ENCODE measurements at places on chromosomes 12 and 14.

DNA sequence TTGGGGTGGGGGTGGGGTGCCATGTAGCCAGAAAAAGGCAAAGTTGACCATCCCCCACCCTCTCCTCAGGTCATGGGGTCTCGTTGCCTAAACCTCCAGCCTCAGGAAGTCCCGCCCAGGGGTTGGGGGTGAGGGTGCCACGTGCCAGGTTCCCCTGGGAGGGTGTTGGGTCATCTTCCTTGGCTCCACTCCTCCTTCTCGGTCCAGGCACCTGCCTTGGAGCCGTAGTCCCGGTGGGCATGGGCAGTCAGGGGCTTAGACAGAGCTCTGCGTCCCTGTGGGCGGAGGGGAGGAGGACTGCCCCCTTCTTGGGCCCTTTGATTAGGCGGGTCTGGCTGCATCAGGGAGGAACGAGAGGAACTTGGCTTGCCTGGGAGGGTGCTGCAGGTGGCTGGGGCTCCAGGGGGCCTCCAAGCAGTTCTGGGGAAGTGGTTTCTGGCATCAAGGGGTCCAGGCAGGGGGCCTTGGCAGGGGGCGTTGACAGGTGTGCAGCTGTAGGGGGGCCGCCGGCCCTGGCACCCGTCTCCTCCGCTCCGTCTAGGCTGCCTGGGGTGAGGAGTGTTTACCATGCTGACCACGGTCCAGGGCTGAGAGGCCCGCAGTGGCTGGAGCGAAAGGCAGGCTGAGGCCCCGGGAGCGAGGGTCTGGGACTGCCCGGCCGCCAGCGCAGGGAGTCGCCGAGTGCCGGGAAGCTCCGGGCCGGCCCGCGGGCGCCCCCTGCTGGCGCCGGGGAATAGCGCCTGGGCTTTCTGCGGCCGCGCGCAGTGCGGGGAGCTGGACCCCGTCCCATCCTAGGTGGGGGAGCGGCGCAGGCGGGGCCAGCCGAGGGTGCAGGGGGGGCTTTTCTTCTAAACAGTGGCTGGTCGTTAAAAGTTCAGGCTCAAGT lies 7.9 kb downstream of the SETD1B start:
- peak; percentile 24 for DNase-seq

GRCh38 chr14:75344411-75344810 lies 65.8 kb downstream of the FOS start:
- no peak for DNase-seq

DNA sequence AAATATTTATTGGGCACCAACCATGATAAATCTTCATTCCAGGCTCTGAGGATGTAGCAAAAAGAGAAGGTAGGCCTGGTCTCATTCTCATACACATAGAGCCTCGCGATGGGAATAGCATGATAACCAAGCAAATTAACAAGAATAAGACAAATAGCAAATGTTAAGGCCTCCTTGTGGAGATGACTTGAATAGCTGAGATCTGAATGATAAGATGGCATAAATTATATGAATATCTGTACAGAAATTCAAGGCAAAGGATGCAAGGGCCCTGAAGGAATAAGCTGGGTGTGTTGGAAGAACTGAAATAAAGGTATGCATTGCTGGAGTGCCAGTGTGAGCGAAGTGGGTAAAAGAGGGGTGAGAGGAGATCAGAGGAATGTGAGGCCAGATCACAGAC lies 114.8 kb downstream of the ALX1 start:
- DNase-seq = no peak

GRCh38 chr14:103518422-103519042 lies 4.1 kb downstream of the CKB start:
- no peak for DNase-seq

GRCh38 chr12:131850856-131851559 lies 22.8 kb downstream of the MMP17 start:
- DNase-seq = no peak

Measured in MM.1S (cell line).